ENCODE measurements at places on chromosomes 12 and 14.

GRCh38 chr12:76586764-76587395 is 27.3 kb upstream of the OSBPL8 start:
- DNase-seq = no peak

DNA sequence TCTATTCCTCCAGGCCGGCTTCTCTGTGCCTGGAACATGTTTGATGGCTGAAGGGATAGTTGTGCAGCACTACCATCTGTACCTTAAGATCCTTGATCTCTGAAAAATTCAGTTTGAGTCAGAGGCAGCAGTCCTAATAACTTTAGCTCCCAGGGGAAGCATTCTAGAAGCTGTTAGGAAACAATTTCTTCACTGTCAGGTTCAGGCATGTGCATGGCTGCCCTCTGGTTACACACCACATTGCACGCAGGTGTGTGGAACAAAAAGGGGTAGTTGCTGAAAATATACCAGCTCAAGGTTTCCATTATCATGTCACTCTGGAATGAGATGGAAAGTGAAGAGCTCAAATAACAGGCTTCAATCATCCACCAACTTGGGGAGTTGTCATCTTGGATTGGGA is 80.1 kb downstream of the CHST11 start:
- DNase-seq = no peak

GRCh38 chr12:18428416-18428815 is 167.1 kb downstream of the PIK3C2G start:
- DNase-seq = no peak

GRCh38 chr14:67837011-67837624 is 17.5 kb downstream of the RAD51B start:
- peak; percentile 33 for DNase-seq

- DNase-seq = no peak
Observed at GRCh38 chr12:24138041-24138440, 188.6 kb upstream of the SOX5 start.

DNA sequence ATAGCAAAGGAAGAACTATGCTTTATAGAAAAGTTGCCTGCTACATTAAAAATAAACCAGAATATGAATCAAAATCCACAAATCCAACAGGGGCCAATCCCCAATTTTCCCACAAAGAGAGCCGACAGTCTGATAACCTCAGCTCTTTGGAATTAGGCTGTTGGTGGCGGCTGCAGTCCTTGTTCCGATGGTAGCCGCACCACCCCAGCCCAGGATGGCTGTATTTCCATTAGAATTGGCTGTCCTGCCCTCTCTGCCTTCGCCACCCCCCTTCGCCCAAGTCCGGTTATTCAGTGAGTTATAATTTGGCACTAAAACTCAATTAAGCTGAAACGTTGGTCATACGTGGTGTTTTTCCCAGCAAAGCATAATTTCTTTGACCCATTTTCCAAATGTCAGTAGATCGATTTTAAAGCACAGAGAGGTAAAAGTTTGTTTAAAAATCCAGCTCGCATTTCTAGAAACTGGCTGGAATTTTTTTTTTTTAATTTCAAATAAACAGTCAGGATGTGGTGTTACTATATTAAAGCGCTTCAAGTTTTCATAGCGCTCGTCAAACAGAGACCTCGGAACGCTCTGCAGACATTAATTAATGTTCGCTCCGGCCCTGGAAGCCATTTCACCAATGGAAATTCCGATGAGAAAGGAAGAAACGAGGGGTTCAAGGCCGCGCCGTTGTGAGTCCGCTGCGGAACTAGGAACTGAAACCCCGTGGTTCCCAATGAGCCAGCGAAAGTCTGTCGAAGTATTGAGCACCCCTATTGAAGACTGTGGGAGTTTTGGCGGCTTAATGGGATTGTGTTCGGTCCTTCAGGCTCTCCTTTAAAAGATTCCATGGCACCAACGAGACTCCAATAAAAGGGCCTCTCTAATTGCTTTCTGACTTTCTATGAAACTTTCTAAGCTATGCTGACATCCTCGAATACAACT is 104.8 kb upstream of the DIO3 start:
- DNase-seq = no peak

DNA sequence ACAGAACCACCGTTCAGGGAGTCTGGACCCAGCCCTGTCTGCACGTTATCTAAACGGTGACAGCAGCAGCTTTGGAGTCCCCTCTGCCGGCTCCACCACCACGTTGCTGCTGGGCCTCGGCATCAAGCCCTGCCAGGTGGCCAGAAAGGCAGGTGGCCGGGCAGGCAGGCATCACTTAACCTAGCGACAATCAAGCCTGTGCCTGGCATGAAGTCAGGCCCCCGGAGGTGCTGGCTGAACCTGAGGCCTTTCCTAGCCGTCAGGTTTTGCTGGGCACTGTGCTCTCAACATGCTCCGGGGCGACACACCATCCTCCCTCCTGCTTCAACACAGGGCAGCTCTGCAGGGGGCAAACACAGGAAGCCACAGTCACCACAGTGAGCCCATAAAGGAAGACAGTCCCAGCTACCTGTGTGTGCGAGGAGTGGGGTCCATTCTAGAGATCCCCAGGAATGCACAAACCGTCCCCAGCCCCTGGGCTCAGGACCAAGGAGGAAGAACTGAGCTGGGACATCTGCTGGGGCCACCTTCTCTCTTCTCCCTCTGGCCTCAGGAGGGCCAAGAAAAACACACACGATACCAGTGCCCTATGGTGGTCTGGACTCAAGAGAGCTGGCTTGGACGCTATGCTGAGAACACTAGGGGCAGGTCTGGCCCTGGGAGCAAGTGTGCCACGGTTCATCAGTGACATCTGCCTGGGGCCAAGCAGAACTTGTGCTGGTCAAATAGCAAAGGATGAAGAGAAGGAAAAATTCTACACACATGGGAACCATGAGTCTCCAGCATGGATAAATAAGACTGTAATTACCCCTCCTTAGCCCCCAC is 44.7 kb downstream of the CCDC88C start:
- DNase-seq = no peak

DNA sequence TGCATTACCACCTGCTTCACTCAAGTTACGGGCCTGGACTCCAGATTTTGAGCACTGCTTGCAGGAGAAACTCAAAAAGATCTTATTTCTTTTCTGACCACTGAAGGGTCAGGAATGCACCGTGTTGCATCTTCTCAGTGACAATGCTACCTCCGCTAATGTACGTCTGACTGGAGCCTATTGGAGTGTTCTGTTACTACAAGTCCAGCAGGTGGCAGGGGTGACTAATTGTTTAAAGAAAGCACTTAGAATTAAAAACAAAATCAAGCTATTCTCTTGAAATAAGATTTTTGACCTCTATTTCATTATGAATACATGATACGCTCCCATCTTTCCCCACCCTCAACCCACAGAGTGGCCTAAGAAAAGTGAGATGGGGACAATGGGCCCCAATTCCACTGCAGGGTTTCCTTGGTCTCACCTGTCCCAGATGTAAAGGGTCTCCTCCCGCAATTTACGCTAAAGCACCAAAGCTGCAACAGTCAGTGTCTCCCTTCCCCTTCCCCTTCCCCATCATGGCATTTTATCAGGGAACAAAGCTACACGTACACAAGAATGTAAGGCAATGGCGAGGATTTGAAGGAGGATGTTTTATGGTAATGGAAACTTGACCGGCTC is 2.2 kb downstream of the TBPL2 start:
- no peak for DNase-seq

GRCh38 chr12:473863-474577 is 14.3 kb downstream of the B4GALNT3 start:
- DNase-seq = no peak

- no peak for DNase-seq
Observed at GRCh38 chr12:68446901-68447796, 115.0 kb upstream of the MDM1 start.

GRCh38 chr14:96037891-96038557 is 1.1 kb upstream of the C14orf132 start:
- DNase-seq = no peak

- no peak for DNase-seq
Observed at GRCh38 chr12:24839268-24839791, 109.6 kb downstream of the BCAT1 start.

DNA sequence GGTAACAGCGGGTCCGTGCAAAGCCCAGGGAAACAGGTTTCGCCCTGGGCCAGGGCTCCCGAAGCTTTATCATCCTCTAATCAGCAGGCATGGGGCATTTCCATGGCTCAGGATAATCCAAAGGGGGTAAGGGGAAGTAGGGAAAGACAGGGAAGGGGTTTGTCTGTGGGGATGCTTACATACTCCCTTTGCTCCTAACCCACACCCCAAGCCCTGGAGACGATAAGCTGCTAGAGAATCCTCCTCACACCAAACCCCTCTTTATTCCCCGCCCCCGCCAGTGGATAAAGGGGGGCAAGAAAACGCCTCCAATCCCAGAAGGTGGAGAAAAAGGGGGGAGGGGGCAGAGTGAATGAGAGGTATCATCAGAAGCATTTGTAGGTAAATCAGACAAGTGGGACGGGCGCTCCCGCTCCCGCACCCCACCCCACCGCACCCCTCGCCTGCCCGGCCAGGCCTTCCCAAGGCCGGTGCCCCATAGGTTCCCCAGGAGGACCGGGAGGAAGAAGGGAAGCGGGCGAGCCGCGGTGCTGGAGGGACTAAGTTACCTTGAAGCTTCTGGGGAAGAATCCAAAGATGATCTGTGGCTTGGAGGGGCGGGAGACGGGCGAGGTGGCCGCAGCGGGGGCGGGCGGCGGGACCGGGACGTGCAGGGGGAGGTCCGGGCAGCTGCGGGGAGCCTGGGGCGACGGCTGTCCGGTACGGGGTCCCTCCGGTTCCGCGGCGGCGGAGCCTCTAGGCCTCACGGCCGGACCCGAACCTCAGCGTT is 762 bp downstream of the PPP2R5E start:
- no peak for DNase-seq

DNA sequence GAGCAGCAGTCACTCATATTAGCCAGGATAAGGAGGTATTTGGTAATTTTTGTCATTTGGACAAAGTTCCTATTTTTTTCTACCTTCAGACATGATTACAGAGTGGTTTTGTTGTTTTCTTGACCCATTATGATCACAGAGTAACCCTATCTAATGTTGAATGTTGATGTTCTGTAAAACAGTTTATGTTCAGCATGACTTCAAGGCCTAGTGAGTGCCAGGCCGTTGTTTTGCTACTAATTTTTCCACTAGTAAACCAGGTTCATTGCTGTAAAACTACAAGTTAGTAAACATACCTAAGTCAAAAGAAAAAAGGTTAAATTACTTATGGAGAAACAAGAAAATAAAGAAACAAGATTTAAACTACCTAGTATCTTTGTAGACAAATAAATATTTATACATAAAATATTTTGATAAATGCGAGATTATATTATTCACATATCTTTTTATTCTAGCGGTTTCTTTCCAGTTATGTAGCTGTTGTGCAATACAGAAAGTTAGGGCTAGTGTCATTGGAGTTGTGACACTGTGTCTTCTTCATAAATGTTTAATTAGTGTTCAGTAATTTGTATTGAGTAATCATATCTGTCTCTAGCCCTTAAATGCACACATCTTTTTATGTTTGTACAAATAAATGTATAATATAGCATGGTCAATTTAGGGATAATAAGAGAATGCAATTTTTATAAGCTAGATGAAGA is 16.5 kb downstream of the ETNK1 start:
- no peak for DNase-seq

GRCh38 chr14:74217672-74218448 is 21.4 kb upstream of the VSX2 start:
- DNase-seq = peak; percentile 10

DNA sequence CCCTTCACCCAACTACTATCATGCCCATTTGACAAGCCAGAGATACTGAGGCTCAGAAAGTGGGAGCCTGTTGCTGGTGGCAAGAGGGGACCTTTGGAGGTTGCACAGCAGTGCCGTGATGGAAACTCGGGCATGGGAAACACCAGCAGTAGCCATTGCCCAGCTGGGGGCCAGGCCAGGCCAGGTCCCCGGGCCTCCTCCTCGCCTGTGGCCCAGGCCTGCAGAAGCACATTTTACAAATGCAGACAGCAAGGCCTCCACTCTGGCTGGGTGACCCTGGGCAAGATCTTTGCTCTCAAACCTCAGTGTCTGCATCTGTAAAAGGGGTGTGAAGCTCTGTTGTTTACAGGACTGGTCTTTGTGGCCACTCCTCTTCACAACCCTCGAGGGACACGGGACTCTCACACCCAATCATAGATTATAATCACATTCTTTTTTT is 4.5 kb upstream of the SH2B3 start:
- no peak for DNase-seq

DNA sequence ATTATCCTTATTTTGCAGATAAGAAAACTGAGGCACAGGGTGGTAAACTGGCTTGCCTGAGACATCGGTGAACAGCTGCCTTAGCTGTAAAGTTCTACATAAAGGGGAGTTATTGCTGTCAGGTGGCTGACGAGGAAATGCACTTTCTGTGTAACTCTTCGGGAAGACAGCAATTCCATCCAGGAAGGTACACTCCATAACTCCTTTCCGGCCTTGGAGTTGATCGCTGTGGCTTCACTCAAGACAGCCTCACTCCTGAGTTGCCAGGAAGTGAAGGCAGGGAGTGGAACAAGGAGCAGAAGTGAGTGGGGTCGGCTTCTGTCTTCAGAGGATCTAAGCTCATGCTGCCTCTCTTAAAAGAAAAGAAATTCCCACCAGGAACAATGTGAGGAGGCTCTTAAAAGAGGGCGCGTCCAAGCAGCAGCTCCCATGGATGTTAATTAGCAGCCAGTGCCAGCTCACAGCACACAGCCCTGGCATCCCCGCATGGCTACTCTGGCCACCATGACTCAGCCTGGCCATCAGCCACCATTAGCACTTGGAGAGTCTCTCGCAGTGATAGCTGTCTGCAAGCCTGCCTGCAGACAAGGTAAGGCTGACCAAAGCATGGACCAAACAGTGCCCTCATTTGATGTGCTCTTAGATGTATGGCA is 60.3 kb downstream of the NUAK1 start:
- DNase-seq = peak; percentile 56

- no peak for DNase-seq
Observed at GRCh38 chr14:61454545-61454944, 133.2 kb downstream of the PRKCH start.

GRCh38 chr14:77580964-77581505 is 35.4 kb downstream of the SPTLC2 start:
- DNase-seq = no peak

DNA sequence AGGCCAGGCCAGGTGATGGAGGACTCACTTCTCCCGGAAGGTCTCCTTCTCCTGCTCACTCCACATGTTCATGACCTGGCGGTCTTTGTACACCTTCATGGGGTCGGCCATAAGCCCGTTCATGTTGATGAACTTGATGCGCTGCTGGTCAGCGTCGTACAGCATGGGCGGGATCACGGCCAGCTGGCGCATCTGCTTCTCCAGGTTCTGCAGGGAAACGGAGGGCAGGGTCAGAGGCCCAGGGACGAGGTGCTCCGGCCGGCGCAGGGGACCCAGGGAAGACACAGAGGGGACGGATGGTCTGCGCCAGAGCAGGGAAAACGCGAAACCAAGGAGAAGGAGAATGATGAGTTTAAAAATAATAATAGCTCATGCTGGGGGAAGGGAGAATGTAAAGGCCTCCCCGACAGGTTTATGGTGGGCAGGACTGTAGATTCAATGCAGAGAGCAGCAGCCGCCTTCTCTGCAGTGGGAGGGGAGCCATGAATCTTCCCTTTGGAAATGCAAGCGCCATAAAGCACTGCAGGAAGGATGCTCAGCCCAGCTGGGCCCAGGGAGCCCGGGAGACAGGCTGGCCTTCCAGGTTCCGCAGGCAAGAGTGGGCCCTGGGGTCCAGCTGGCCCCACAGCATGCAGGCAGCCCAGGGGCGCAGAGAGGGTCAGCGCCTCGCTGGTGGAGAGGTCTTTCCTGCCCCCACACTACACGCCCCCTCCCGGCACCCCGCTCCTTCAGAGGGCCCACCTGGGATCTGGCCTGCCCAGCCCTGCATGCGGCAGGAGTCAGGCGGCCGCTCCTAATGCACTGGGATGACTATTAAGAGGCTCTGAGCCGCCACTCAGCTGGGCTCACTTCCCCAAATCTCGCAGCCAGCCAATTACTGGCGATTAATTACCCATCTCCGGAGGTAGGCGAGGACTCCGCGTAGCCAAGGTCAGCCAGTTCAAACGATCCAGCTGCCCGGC is 132.0 kb downstream of the RFLNA start:
- DNase-seq = no peak
